Uterus (tissue), 4 donors: ENCODE measurements at places on chromosomes 7 and 10. TPM values are rescaled to one million over a fixed set of nuclear protein-coding genes. Genes with fewer than 3 reads are reported as not detected.

SHH gene
- not detected for total RNA-seq

GDF2 gene
- not detected for total RNA-seq

CCL26 gene
- not detected for total RNA-seq

ACBD5 gene
- 27.0 TPM for total RNA-seq

RBP4 gene
- not detected for total RNA-seq

TASOR2 gene
- 128 TPM for total RNA-seq

SUGCT gene
- total RNA-seq: not detected

MYL10 gene
- not detected for total RNA-seq

HOXA1 gene
- total RNA-seq: 1.3 TPM

TMEM236 gene
- total RNA-seq: not detected

KLLN gene
- total RNA-seq: not detected

CYP2E1 gene
- total RNA-seq: 0.69 TPM

FGFBP3 gene
- not detected for total RNA-seq

C7orf57 gene
- total RNA-seq: not detected

FGL2 gene
- total RNA-seq: 69.3 TPM

UPK3B gene
- 2.0 TPM for total RNA-seq

IDI2 gene
- total RNA-seq: not detected

TBRG4 gene
- total RNA-seq: 50.3 TPM

CALML3 gene
- not detected for total RNA-seq

OTUD1 gene
- total RNA-seq: 6.8 TPM

KIFBP gene
- total RNA-seq: 7.4 TPM

HTR5A gene
- total RNA-seq: not detected

KCNH2 gene
- 51.0 TPM for total RNA-seq

GATA3 gene
- 0.28 TPM for total RNA-seq

ITIH2 gene
- total RNA-seq: not detected

PCLO gene
- 4.4 TPM for total RNA-seq
